Forelimb muscle (tissue), 1 donor: ENCODE measurements at places on chromosomes 2 and 18. TPM values are rescaled to one million over a fixed set of nuclear protein-coding genes. Genes with fewer than 3 reads are reported as not detected.

The NOSTRIN gene
- polyA plus RNA-seq: 9.2 TPM

The HOXD12 gene
- polyA plus RNA-seq: not detected

The GPR45 gene
- polyA plus RNA-seq: not detected

The SERPINB12 gene
- polyA plus RNA-seq: 0.53 TPM

The BMP10 gene
- not detected for polyA plus RNA-seq

The IL18RAP gene
- 0.34 TPM for polyA plus RNA-seq

The CCDC141 gene
- polyA plus RNA-seq: 79.4 TPM

The AGXT gene
- polyA plus RNA-seq: not detected

The LRRC30 gene
- polyA plus RNA-seq: 4.2 TPM

The NCKAP5 gene
- 3.3 TPM for polyA plus RNA-seq

The MSTN gene
- 32.8 TPM for polyA plus RNA-seq

The EEF1B2 gene
- 1,069 TPM for polyA plus RNA-seq

The PID1 gene
- 25.2 TPM for polyA plus RNA-seq

The FIGN gene
- 2.0 TPM for polyA plus RNA-seq

The MEIS1 gene
- 11.7 TPM for polyA plus RNA-seq

The SERPINB13 gene
- polyA plus RNA-seq: not detected

The ANXA4 gene
- polyA plus RNA-seq: 27.1 TPM

The GCG gene
- polyA plus RNA-seq: 15.6 TPM

The NT5C1B gene
- 0.25 TPM for polyA plus RNA-seq

The MAP3K19 gene
- polyA plus RNA-seq: not detected

The ZDBF2 gene
- polyA plus RNA-seq: 11.0 TPM

The POTEJ gene
- 0.06 TPM for polyA plus RNA-seq

The MBD1 gene
- 40.5 TPM for polyA plus RNA-seq

The GALNT5 gene
- polyA plus RNA-seq: 1.9 TPM

The C2orf80 gene
- polyA plus RNA-seq: not detected

The PLA2R1 gene
- polyA plus RNA-seq: 1.9 TPM

The GAREM2 gene
- 3.9 TPM for polyA plus RNA-seq

The SEMA4C gene
- polyA plus RNA-seq: 30.4 TPM

The NETO1 gene
- not detected for polyA plus RNA-seq

The CHRND gene
- 180 TPM for polyA plus RNA-seq

The RSAD2 gene
- polyA plus RNA-seq: 2.5 TPM

The PSMA8 gene
- not detected for polyA plus RNA-seq

The KIDINS220 gene
- polyA plus RNA-seq: 63.4 TPM

The CHRNG gene
- polyA plus RNA-seq: 160 TPM

The LOXHD1 gene
- 3.2 TPM for polyA plus RNA-seq

The OST4 gene
- polyA plus RNA-seq: 228 TPM

The KIF5C gene
- 1.6 TPM for polyA plus RNA-seq

The CTLA4 gene
- 0.09 TPM for polyA plus RNA-seq

The LTBP1 gene
- 51.1 TPM for polyA plus RNA-seq

The SLC11A1 gene
- 0.37 TPM for polyA plus RNA-seq

The CHAC2 gene
- polyA plus RNA-seq: 1.9 TPM

The UGT1A8 gene
- polyA plus RNA-seq: not detected

The DSEL gene
- polyA plus RNA-seq: 11.9 TPM

The PIEZO2 gene
- 31.0 TPM for polyA plus RNA-seq

The CLK1 gene
- 153 TPM for polyA plus RNA-seq

The INPP5D gene
- polyA plus RNA-seq: 8.3 TPM

The BCL2 gene
- 13.1 TPM for polyA plus RNA-seq

The LINC00305 gene
- polyA plus RNA-seq: not detected

The SLC39A6 gene
- 27.3 TPM for polyA plus RNA-seq

The TMEM17 gene
- 1.5 TPM for polyA plus RNA-seq

The SLC23A3 gene
- polyA plus RNA-seq: 1.3 TPM

The AMER3 gene
- not detected for polyA plus RNA-seq

The SERPINB7 gene
- not detected for polyA plus RNA-seq

The SCN2A gene
- 0.05 TPM for polyA plus RNA-seq
